Activated T-helper 2 cell treated with anti-CD3 and anti-CD28 coated beads, Interferon-gamma antibody, Interleukin-2, Interleukin-4, amounts not matched to agents 10 μg/mL and 5 μg/mL and 100 μg/mL, durations not matched to agents 14 hours and 24 hours and 36 hours (primary cell): ENCODE measurements at places on chromosomes 2 and 18. TPM values are rescaled to one million over a fixed set of nuclear protein-coding genes. Genes with fewer than 3 reads are reported as not detected.

The ZNF521 gene
- not detected in 2 replicates for total RNA-seq

DNA sequence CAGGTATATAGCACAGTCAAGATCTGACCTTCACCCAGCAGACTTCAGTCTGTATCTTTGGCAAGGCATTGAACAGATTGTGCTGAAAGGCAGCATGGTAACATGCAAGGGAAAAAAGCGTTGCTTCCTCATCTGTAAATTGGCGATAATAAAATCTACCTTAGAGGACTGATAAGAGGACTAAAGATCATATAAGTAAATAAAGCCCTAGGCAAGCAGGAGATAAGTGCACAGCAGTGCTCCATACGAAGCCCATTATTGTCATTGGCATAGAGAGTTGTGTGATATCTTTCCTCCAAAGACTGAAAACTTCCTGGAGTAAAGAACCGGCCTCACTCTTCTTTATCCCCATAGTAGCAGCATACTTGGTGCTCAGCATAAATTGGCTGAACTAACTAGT lies 162.6 kb downstream of the ANKRD44 start:
- no peak overlapping the region for H3K27ac ChIP-seq
- no peak overlapping the region for H3K4me3 ChIP-seq
- peaks cover 65% of the 10 kb centered on the region for H3K4me1 ChIP-seq
- peaks cover 55% of the 10 kb centered on the region for H3K36me3 ChIP-seq
- no peaks in the 10 kb centered on the region for H3K27me3 ChIP-seq

The PFN4 gene
- total RNA-seq = 0.30 TPM in 1 of 2 replicates, not detected in the other

The ALPI gene
- not detected in 2 replicates for total RNA-seq

DNA sequence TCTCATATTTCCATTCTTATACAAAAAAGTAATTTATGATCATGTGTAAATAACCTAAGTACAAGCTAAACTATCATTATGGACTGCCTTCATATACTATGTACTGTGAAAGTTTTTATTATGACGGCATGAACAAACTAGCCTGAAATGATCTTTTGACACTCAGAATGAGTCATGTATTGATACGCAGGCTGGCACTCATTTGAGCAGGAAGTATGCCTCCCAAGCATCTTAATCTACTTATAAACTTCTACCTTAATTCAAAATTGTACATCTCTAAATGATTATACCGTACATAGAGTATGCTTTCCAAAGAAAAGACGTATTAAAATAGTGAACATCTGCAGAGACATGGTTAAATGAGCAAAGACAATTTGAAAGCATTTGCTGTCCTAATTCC lies 207.1 kb upstream of the SPOPL start:
- no peaks in the 10 kb centered on the region for H3K4me1 ChIP-seq
- H3K36me3 ChIP-seq = no peaks in the 10 kb centered on the region
- DNase-seq = no peak
- H3K4me3 ChIP-seq = no peak overlapping the region
- no peak overlapping the region for H3K27ac ChIP-seq

The SLC16A14 gene
- total RNA-seq = 6.7 and 7.8 TPM in 2 replicates

DNA sequence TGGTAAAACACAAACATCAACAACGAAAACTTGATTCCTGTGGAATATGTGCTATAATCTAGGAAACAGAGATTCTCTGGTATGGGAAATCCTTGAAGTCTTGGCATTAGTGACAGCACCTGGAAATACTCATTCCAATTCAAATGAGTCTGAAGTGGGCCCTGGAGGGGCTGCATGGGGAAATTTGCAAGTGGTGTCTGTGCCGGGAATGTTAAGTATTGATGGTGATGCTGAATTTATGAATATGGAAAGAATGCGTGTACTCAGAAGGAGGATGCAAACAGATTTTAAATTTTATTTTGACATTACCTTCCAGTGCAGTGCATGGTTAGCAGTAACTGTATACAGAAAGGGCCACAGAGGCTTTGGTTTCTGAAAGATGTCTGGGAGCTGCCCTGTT lies 37.2 kb downstream of the PTPRM start:
- H3K27ac ChIP-seq = no peak overlapping the region
- H3K4me1 ChIP-seq = no peaks in the 10 kb centered on the region
- no peaks in the 10 kb centered on the region for H3K27me3 ChIP-seq
- no peaks in the 10 kb centered on the region for H3K36me3 ChIP-seq

- H3K4me1 ChIP-seq = peaks cover 25% of the 10 kb centered on the region
- no peak overlapping the region for H3K27ac ChIP-seq
- no peak overlapping the region for H3K4me3 ChIP-seq
- no peak for DNase-seq
- no peaks in the 10 kb centered on the region for H3K27me3 ChIP-seq
Measured at GRCh38 chr2:43389581-43390466, 163.4 kb upstream of the ZFP36L2 start.

GRCh38 chr2:22579341-22579740 lies 805.6 kb upstream of the KLHL29 start:
- H3K4me1 ChIP-seq = no peaks in the 10 kb centered on the region
- no peak overlapping the region for H3K27ac ChIP-seq
- no peak overlapping the region for H3K4me3 ChIP-seq

The DLX1 gene
- 0.09 TPM in 1 of 2 replicates, not detected in the other for total RNA-seq

The ARHGAP15 gene
- total RNA-seq = 54.1 and 58.3 TPM in 2 replicates

The PJVK gene
- 1.7 and 2.0 TPM in 2 replicates for total RNA-seq

The TWIST2 gene
- not detected in 2 replicates for total RNA-seq

- no peak for DNase-seq
- H3K27ac ChIP-seq = no peak overlapping the region
- no peaks in the 10 kb centered on the region for H3K36me3 ChIP-seq
- H3K4me3 ChIP-seq = no peak overlapping the region
- no peaks in the 10 kb centered on the region for H3K27me3 ChIP-seq
Measured at GRCh38 chr2:116676776-116677175, 1137.7 kb upstream of the DDX18 start.
